ENCODE measurements at places on chromosomes 16 and 17. TPM values are rescaled to one million over a fixed set of nuclear protein-coding genes. Genes with fewer than 3 reads are reported as not detected.

The CCDC200 gene
- not detected for total RNA-seq

The PRSS36 gene
- total RNA-seq: 3.6 TPM

The CNGB1 gene
- not detected for total RNA-seq

The CLDN7 gene
- total RNA-seq: 0.76 TPM

The RAB37 gene
- total RNA-seq: 44.7 TPM
